ENCODE measurements at places on chromosomes 5 and 9.

DNA sequence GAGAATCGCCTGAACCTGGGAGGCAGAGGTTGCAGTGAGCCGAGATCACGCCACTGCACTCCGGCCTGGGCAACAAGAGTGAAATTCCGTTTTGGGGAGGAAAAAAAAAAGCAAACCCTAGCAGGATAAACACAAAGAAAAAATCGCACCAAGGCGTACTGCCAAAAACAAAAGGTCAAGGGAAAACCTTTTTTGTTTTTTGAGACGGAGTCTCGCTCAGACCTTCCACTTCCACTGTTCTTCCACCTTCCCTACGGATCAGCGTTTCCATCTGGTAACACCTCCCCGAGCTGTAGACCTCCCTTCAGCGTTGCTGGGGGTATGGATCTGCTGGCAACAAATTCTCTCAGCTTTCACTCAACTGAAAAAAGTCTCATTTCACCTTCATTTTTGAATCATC, 20.1 kb upstream of the FCN2 start:
- DNase-seq, result no peak

- no peak for DNase-seq
These were observed 153.7 kb upstream of the EGFLAM start for GRCh38 chr5:38104497-38105230.

- no peak for DNase-seq
These were observed 32.3 kb upstream of the ORM1 start for GRCh38 chr9:114290561-114290986.

DNA sequence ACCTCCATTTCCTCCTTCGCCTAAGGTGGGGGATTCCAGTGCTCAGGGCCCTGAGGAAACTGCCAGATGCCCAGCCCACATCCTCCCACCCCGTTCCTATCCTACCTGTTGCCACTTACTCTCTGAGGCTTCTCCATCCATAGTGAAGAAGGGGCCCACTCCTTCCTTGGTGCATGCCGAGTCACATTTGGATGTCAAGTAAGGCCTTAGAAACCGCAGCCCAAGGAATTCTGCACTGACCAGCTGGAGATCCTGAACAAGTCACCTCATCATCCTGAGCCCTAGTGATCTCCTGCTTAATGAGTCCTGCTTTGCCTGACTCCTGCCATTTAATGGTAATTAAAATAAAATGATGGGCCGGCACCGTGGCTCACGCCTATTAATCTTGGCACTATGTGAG, 6.7 kb upstream of the TNIP1 start:
- no peak for DNase-seq

GRCh38 chr9:94937214-94937903, 210.9 kb downstream of the AOPEP start:
- DNase-seq, result no peak
